ENCODE measurements at places on chromosomes 4 and X.

DNA sequence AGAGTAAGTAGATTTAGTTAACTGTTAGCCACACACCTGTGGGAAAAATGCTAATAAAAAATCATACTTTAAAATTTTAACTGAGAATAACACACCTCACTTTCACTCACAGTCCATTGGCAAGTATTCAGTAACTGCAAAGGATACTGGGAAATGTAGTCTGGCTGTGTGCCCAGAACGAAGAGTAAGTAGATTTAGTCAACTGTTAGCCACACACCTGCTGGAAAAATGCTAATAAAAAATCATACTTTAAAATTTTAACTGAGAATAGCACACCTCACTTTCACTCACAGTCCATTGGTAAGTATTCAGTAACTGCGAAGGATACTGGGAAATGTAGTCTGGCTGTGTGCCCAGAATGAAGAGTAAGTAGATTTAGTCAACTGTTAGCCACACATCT, 178.4 kb upstream of the NWD2 start:
- no peak for DNase-seq

DNA sequence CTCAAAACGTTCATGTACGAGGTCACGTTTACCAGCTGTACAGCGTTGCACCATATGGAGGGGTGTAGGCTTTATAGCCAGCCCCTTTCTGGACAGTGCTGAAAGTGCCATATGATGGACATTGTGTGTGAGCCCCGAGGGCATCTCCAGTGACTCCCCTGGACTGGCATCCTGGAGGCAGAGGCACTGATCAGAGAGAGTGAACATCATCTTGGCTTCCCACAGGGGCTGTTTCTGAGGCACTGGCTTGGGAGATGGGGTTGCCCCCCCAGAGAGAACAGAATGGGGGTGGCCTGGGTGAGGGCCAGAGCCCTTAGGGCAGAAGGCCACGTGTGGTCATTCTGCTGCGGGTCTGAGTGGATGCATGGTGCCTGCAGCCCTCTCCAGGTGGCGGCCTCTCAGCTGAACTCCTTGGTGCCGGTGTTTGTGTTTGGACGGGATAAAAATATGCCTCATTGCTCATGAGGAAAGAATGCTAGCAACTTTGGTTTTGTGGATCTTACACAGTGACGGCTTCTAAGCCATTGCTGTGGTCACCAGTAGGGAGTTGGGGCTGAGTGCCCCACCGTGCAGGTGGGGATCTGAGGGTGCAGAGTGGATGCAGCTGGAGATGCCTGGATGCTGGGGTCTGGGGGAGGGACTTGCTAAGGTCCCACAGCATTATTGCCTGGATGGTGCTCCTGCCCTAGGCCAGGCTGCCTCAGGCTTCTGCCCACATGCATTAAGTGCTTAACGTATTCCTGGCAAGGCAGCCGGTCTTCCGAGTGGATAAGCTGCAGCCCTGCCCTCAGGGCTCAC, 3.4 kb downstream of the WFS1 start:
- no peak for DNase-seq

DNA sequence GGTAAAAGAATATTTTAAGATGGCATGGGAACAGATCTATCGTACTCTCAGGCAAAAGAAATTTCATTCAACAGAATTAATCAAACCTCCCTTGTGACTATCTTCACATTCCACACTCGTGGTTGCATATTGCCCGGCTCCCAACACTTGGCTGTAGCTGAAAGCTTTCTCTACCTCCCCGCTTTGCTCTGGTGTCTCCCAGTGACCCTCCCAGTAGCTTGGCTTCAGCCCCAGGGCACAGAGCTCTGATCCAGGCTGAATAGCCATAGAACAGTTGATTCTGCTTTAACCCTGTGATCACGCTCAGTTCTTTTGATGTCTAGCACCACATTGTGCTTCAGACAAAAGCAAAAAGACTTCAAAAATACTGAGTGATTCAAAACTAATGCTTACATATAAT, 24.6 kb downstream of the SLC7A11 start:
- DNase-seq = no peak

DNA sequence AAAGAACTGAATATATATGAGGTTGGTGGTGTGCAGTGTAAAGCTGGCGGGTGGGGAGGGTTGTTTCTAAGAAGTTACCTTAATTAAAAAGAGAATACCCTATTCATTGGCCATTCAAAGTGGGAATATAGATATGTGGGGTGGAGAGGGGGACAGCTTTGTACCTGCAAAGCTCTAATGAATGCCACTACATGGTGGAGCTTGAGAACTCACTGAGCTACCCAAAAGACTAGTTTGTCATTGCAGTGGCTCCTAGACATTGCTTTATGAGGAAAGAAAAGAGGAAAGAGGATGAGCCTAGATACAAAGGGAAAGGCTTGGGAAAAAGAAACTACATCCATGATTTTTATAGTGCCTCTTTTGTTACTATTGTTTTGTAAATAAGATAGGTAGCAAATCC, 209.9 kb upstream of the SPRY1 start:
- no peak for DNase-seq

- no peak for DNase-seq
Observed at GRCh38 chr4:121594796-121595526, 101.8 kb downstream of the ANXA5 start.

DNA sequence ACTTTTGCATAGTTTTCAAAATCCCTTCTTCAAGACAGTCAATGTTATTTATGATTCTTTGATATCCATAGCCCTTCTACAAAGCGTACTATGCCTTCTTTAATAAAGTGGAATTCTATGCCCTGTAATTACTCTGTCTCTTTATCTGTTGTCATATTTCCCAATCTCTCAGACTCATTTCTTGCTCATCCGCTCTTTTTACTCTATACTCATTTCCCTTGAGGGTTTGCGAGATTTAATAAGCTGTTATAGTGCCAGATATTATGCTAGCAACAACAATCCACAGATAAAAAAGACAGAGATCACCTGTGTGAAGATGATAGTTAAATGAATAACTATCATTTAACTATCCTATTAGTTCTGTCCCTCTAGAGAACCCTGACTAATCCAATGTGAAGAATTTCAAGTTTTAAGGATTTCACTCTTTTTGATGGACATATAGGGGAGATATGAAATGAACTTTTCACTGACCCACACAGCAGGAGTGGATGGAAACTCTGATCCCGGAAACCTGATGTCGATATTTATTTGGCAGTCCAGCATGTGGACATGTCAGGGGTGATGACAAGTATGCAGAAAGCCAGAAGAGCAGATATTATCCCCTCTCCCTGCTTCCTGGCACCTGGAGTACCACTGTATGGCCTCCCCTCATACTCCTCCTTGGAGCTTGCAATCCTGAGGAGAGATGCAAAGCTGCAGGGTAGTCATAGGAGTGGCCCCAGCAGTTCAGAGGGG, 49.7 kb downstream of the TMEM156 start:
- DNase-seq = no peak

- no peak for DNase-seq
Observed at GRCh38 chr4:101171747-101172146, 175.6 kb downstream of the PPP3CA start.

DNA sequence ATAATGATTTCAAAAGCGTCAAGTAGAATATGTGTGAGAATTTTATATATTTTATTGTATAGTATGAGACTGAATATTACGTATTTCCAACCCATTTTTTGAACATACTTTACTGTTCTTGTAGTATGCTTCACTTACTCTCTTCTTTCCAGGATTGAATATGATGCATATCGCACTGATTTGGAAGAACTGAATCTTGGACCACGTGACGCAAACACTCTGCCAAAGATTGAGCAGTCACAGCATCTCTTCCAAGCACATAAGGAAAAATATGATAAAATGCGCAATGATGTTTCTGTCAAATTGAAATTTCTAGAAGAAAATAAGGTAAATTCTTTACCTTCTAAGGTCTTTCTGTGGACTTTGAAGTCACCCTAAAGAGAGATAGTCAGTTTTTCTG, 48.1 kb upstream of the FHDC1 start:
- DNase-seq = no peak

- DNase-seq = no peak
Observed at GRCh38 chr4:122826553-122827257, at the start of gene FGF2. TSS of gene FGF2 (plus strand) at chr4:122826831. CDS start at chr4:122827175, 344 bp downstream.

DNA sequence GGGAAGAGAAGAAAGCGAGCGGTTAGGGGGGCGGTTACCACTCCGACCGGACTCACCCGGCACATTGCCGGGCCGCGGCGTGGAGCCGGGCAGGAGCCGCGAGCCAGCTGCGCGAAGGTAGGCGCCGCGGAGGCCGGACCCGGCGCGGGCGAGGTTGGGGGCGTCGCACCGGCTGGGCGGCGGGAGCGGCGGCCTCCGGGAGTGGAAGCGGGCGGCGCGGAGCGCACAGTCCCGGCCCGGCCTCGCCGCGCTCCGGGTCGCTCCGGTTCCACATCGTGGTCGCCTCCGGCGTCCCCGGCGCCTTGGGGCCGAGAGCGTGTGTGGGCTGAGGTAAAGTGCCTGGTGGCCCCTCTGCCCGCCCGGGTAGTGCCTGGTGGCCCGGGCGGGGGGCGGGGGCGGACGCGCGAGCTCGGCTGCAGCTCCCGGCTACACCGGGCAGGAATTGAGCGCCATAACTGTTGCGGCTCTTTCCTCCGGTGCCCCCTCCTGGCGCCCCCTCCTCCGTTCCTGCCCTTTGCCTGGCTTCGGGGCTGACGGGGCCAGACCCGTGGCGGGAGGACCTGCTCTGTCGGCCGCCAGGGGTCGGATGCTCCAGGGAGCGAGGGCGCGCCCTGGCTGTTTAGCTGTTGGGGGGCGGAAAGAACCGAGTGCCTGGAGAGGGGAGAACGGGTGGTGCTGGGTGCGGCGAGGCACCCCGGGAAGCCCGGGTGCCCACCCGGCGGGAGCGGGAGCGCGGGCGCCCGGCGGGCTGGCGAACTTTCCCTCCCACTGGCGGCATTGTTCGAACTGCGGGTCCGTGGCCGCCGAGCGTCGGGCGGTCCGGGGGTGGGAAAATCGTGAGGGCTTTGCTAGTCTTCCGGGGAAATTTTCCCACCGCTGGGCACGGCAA, 626 bp downstream of the JADE3 start:
- no peak for DNase-seq

- DNase-seq = no peak
Observed at GRCh38 chr4:13985837-13986236, 358.3 kb upstream of the BOD1L1 start.

DNA sequence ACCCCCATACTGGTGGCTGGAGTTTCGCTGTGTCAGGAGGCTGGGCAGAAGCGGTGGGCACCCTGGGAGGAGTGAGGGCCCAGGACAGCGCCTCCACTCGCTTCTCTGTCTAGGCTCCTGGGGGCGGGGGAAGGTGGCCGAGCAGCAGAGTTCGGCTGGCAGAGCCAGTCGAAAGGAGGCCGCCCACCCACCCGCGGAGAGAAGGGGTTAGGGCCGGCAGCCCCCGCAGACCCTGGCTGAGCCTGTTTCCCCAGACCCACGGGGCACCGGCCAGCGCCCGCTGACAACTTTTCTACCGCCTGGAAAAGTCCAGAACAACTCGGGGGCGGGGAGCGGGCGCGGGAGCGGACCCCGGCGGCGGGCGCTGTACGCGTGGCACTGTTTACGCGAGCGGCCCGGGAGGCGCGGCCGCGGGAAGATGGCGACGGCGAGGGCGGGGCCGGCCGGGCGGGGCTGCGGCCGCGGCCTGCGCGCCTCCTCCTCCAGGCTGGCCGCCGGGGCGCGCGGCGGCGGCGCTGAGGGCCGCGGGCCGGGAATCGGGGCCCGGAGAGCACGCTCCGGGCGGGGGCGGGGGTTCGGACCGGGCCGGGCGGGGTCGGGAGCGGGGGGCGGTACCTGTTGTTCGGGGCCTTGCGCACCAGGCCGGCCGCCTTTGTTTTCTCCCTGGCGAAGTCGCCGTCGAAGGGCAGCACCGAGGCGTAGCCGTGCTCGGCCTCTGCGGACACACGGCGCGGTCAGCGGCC, 628 bp downstream of the MXD4 start:
- no peak for DNase-seq

DNA sequence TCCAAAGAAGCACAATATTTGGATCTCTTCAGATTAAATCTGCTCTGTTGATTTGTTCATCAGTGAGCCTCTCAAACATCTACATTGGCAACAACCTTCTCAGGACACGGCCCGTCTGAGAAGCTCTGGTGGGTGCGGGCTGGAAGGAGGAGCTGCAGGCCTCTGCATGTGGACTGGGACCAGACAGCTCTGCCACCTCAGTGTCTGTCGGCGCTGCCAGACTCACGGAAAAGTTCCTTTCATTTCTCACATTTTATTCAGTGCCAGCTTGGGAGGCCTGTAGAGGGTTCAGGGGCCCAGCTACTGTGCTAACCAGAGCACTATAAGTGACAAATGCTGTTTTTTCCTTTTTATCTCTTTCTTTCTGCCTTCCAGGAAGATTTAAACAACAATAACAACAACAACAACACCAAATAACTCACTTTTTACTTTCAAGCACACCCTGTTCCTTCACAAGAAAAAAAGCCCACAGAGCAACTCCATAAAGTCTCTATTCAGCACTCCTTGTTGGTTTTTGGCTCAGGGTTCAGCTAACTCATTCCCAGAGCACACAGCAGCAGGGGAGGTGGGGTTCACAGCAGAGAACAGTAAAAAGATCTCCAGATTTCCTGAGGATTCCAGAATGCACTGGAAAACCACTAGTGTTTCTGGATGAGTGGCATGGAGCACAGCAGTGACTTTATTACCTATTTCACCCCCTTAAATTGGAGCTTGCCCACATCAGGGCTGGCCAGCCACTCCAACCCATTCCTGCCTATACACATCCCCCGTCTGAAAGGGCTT, 23.2 kb upstream of the HOPX start:
- DNase-seq = no peak

DNA sequence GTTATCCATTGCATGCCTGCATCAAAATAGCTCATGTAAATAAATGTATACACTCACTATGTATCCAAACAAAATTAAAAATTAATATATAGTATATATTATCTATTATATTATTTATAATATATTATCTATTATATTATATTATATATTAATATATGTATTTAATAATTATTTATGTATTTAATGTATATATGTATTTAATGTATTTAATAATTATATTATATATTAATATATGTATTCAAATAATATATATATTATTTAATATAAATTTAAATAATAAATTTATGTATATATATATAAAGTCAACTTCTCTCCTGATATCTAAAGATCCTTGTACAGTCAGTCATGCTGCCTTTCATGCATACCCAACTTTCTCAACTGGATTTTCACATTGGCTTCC, 82.4 kb downstream of the GPM6A start:
- no peak for DNase-seq

DNA sequence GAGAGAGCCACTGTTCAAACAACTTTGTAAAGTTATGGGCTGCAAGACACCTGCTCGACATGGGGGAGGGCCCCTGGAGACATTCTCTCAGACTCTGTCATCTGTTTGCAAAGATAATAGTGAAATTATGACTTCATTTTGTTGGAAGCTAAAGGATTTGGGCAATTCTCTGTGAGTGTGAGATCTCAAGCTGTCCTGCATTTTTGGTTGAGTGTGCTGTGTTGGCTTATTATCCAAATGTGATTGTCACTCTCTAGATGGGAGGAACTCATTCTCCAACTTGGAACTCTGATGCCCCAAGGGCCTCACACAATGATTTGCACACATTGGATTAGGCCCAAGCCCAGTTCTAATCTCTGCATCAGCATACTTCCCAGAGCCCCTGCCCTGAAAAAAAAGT, 63.7 kb downstream of the STK32B start:
- DNase-seq = no peak

GRCh38 chr4:84907145-84907544, 59.3 kb downstream of the WDFY3 start:
- DNase-seq = no peak

- DNase-seq = no peak
Observed at GRCh38 chr4:38979511-38980230, 52.5 kb downstream of the TMEM156 start.
